ENCODE measurements at places on chromosomes 3 and 15.

DNA sequence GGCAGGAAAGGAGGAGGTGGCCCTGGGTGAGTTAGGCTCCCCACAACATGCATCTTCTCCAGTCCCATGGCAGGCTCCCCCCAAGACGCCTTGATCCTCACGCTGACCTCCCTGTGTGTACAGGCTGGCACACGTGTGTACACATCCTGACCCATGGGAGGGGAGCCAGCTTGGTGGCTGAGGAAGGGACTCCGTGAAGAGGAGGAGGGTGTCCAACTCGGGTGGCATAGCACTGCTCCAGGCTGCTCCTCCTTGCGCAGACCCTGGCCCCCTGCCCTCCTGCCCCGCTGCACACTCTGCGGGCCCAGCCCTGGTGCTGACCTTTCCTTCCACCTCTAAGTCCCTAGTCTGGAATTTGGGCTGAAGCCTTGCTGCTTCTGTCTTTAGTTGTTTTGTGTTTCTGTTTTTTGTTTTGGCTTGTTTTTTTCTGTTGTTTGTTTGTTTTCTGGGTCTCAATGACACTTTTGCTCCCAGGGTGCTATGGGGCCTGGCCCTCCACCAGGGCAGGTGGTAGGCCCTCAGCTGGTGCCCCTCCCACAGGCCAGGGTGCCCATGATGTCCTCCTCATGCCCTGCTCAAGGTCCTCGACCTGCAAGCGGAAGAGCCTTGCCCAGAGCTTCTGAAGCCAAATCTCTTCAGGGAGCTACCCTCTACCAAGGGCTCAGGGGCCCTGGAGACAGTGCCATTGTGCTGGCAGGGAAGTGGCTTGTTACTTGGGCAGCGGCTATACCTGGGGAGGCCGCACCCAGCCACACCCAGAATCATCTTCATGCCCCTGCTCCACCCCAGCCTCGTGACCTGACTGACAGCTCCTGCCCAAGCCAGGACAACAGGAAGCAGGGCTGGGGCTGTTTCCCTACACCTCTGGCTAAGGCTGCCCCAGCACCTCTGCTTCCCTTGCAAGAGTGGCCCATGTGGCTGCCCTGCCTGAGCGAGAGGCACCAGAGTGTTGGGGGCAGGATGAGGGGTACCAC, 5.1 kb downstream of the EPHB3 start:
- DNase-seq, result no peak

- no peak for DNase-seq
Observed at GRCh38 chr3:155281912-155282311, 11.6 kb downstream of the STRIT1 start.

DNA sequence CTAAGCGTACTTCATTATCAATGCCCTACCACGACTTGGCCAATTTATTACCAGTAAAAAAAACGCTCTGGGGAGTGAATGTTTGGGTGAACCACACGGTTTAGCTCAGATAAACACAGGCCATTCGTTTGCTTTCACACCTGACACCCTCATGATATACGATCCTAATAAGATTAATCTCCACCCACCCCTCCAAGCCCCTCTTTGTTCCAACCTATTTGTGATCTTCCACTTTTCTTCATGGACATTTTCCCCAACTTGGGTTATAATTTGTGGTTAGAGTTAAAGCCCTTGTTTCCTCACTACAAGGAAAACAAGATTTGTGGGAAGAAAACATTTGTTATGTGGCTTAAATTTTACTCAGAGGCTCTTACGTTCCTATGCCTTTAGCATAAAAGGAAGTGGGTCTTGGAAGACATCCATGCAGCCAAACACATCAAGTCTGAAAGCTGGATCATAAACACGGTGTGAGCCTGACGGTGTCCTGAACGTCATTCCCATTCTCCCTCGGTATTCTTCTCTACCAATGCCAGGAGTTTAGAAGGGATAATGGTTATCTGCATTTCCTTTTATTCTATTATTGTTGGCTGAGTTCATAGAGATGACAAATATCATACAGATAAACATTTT, 518.9 kb downstream of the NR2F2 start:
- DNase-seq, result no peak

GRCh38 chr3:102125197-102125993, 276.1 kb downstream of the NFKBIZ start:
- no peak for DNase-seq

- DNase-seq, result no peak
Observed at GRCh38 chr3:58683001-58683458, 16.5 kb upstream of the FAM3D start.

- no peak for DNase-seq
Observed at GRCh38 chr3:106126846-106127235, 258.0 kb upstream of the CBLB start.

GRCh38 chr15:94098921-94099573, 132.3 kb upstream of the MCTP2 start:
- DNase-seq, result no peak

- DNase-seq, result no peak
Observed at GRCh38 chr3:123683505-123684154, 98.8 kb upstream of the HACD2 start.

GRCh38 chr15:73660455-73660854, 23.7 kb upstream of the CD276 start:
- DNase-seq, result no peak

- DNase-seq, result no peak
Observed at GRCh38 chr3:127000119-127000518, 17.2 kb downstream of the PLXNA1 start.

GRCh38 chr3:136396916-136397315, 146.8 kb downstream of the PCCB start:
- DNase-seq, result no peak

All from NCI-H1092 treated with DMSO at 0.1 percent for 48 hours (cell line).